Left ventricle myocardium superior (tissue), 1 donor: ENCODE measurements at places on chromosomes 12 and 14.

DNA sequence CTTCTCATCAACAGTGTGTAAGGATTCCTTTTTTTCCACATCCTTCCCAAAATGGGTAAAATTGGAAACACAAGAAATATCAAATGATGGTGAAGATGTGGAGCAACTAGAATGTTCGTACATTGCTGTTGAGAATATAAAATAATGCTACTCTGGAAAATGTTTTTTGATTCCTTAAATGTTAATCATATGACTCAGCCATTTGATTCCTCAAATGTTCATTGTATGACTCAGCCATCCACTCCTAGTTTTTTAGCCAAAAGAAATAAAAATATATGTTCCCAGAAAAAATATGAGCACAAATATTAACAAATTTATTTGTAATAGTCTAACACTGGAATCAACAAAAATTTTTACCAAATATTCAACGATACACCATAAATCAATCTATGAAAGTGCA is 1108.6 kb downstream of the LRFN5 start:
- DNase-seq, result no peak

DNA sequence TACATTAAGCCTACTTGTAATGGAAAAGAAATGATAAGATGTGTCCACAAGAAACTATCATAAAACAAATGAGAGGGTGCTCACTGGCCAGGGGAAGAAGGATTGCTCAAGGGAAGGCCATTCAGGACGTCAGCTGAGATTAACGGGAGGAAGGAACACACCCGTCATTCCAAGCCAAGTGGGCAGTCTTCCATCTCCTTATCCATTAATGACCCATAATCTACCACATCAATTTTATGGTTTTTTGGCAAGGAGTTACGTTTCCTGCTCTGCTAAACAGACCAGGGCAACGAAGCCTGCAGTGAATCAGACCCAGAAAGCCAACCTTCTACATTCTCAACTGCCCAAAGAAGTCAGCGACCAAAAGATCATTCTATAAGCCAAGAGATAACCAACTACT is 25.1 kb downstream of the PRKAB1 start:
- no peak for DNase-seq

GRCh38 chr12:69548687-69549086 is 36.6 kb upstream of the CCT2 start:
- DNase-seq, result no peak

GRCh38 chr12:100554608-100555077 is 18.8 kb upstream of the GAS2L3 start:
- no peak for DNase-seq

DNA sequence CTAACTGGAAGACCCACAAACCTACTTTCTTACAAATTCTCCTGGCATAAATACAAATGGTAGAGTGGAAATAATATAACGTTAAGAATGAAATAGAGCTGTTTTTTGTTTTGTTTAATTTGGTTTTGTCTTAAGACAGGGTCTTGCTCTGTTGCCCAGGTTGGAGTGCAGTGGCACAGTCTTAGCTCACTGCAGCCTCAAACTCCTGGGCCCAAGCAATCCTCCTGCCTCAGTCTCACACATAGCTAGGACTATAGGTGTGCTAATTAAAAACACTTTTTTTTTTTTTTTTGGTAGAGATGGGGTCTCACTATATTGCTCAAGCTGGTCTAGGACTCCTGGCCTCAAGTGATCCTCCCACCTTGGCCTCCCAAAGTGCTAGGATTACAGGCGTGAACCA is 4.1 kb upstream of the DHH start:
- no peak for DNase-seq

- DNase-seq, result no peak
These were observed 53.7 kb downstream of the GALNT4 start for GRCh38 chr12:89470741-89471509.

DNA sequence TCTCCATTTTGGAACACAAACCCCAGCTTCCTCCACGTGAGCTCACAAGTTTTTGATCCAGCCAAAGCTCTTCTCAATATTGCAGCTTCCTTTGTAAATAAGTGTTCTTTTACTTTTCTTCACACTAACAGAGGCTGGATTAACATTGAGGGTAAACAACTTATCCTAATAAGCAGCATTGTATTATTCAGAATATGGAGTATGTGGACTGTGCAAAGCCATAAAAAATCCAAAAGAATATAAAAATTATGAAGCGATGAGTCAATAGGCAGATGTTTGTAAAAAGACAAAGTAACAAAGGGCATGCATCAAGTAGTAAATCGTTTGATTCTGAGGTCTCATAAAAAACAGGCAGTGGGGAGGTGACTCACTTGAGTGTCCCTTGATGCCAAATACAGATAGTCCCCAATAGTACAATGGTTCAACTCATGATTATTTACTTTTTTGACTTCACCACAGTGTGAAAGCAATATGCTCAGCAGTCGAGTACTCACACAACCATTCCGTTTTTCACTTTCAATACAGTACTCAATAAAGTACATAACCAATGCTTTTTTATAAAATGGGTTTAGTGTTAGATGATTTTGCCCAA is 23.1 kb upstream of the KCNK10 start:
- no peak for DNase-seq

DNA sequence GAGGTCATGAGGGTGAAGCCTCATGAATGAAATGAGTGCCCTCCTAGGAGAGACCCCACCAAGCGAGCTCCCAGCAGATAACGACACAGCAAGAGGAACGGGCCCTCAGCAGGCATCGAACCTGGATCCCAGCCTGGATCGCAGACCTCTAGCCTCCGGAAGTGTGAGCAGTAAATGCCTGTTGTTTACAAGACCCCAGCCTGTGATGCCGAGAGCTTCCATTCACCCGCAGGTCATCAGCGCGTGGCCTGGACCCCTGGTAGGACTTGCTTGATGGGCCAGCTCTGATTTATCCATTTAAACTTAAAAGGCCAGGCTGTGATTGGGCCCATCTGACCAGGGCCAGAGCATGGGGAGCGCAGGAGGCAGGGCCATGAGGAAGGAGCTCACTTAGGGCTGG is 7.0 kb downstream of the TMEM179 start:
- no peak for DNase-seq

- DNase-seq, result no peak
These were observed 187.3 kb downstream of the KTN1 start for GRCh38 chr14:55767286-55767685.
